Left forelimb (tissue), 1 donor: ENCODE measurements at places on chromosomes 3 and 15.

DNA sequence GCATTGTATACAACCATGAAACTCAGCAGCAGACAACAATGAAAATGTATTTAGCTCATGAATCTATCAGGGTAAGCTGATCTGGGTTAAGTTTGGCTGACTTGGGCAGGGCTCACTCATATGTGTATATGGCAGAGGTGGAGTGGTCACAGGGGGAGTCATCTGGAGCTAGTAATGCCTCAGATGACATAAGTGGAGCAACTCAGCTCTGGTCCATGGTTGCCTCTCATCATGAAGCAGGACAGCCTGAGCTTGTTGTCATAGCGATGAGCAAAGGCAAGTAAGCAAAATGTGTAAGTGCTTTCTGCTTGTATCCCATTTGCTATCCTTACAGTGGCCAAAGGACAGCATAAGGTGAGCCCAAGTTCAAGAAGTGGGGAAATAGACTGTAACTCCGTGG is 64.5 kb downstream of the ALCAM start:
- no peak for DNase-seq

DNA sequence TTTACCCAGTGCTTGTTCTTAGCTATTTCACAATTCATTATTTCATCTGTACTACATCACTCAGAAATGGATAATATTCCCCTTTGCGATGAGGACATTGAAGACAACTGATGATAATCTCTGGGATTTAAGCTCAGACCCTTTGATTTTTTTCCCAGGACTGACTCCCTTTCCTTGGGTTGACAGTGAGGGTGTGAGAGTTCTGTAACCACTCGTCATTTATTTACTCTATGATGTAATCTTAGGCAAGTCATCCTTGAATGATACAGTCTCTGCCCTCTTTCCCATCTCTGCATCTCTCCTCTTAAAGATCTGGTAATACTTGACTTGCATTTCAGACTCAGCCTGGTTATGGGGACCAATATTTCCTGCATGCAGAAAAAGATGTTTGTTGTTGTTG is 1041.7 kb downstream of the AGBL1 start:
- DNase-seq = no peak

GRCh38 chr3:101998256-101998926 is 149.1 kb downstream of the NFKBIZ start:
- DNase-seq = no peak

GRCh38 chr3:15097891-15098290 is 1.1 kb downstream of the RBSN start:
- no peak for DNase-seq

DNA sequence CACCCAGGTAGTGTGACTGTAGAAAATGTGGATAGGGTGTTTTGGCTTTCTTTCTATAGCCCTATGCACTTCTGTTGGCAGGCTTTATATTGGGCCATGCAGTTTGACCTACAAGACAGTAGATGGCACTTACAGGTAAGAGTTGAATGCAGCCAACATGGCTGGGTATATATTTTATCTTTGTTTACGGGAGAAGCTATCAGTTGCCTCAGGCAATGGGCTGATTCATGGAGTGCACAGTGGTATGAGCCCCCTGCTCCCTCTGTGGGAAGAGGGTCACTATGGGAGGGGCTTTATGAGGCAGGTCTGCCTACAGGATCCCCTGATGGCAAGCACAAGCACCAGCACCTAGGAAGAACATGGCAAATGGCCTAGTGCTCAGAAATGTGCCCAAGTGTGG is 301.2 kb upstream of the CDIN1 start:
- DNase-seq = no peak

DNA sequence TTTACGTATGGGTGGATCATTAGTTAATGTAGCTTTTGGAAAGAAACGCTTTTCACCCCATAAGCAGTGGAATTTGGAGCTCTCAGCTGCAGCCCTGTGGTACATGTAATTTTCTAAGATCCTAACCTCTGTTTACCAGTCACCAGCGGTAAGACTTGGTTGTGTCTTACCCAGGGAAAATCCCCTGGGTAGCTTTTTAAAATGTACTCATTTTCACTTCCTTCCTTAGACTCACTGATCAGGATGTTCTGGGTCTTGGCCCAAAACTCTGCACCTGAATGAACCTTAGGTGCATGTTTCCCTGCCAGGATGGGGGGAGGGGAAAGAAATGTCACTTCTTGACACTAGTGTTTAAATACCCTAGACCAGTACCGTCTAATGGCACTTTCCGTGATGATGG is 605.2 kb downstream of the MAGI1 start:
- no peak for DNase-seq

DNA sequence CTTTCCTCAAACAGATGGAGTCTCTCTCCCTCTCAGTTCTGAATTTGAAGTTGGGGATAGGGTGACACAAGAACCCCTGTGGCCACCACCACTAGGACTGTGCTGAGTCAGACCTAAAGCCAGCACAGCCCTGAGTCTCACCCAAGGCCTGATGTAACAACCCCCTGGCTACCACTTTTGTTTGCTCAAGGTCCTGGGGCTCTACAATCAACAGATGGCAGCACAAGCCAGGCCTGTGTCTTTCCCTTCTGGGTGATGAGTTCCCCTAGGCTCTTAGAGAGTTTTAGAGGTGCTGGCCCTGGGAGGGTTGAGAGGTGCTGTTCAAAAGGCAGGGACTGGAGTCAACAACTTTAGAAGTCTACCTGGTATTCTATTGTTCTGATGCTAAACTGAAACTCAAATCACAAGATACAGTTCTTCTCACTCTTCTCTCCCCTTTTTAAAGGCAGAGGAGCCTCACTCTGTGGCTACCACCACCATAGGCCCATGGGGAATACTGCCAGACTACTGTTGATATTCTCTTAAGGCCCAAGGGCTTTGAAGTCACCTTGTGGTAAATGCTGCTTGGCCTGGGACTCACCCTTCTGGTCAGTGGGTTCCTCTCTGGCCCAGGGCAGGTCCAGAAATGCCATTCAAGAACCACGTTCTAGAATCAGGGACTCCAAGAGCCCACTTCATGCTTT is 6.5 kb downstream of the OR5K4 start:
- no peak for DNase-seq

- DNase-seq = no peak
Observed at GRCh38 chr3:53161820-53162671, 1.0 kb downstream of the PRKCD start.

- no peak for DNase-seq
Observed at GRCh38 chr3:71369701-71370391, 213.7 kb downstream of the FOXP1 start.

DNA sequence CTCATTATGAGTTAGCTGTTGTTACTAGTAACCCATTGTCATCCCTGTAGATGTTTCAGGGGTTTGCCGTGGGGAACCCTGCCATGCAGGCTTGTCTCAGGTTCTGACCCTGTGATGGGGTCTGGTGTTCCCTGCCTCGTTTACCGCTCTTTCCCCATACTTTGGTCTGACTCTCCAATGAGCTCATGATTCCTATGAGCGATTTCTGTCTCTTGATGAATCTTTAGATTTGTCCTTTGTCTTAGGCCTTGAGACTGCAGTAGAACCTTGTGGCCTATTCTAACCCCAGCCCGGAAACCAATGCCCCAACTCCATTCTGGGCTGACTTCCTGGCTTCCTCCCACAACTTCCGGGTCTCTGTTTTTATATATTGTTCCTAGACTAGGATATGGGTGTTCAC is 11.3 kb upstream of the IQGAP1 start:
- no peak for DNase-seq

DNA sequence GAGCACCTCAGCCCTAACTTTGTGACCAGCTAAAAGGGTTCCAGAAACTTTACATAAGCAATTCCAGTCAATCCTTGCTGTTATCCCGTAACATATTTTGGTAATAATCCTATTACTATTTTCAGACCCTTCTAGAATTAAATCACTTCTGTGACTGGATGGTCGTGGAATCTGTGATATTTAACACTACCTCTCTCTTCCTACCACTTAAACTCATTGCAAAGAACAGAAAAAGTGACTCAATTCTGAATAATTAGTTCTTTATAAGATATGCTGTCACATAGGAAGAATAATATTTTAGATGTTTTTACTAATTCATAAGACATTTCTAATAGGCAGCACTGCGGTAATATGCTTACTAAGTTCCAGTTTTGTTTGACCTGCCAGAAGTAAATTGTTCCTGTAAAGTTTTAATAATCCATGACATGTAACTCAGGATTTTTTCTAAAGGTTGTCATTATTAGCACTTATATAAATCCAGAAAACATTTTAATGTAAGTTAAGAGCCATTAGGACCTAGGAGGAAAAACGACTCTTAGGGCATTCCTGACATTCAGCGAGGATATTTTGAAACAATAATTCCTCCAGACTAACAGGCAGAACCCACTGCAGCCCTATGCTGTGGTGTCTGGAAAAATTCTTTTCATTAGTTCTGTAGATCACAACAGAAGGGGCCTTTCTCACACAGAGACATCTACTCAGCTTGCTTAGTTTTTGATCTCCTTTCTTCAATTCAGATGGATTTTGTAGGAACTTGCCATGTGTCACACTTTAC is 113.3 kb upstream of the MBNL1 start:
- no peak for DNase-seq
